Left ventricle myocardium inferior (tissue), 1 donor: ENCODE measurements at places on chromosomes 16 and 17. TPM values are rescaled to one million over a fixed set of nuclear protein-coding genes. Genes with fewer than 3 reads are reported as not detected.

DNA sequence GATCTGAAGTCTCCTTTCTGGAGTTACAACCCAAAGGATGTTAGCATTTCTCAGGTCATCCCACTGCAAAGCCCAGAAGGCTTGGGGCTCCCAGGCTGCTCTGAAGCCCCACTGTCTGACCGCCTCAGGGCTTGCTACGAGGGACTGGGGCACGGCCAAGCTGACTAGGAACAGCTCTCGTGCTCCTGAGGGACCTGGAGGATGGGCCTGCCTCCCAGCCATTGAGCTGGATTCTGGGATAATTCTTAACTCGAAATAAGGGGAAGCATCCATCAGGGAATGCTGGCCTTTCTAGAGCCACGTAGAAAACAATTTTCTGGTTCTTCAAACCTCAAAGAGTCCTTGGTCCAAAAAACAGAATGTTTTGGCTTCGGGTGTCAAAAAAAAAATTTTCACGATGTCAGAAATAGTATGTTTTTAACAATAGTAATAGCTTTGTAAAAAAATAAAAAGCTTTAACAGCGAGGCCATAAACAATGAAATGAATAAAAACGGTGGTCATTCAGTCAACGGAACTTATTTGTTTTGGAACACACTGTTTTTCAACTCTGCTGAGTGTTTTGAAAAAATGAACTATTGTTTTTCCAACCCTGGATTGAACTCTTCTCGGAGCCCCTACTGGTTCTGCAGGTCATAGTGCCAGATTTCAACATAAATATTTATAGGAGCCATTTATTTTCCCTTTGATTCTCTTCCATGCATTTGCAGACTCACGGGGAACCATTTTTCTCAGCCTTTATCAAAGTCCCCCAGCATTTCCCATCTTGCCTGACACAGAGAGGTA lies 16.4 kb upstream of the HERPUD1 start:
- no peak for DNase-seq

DNA sequence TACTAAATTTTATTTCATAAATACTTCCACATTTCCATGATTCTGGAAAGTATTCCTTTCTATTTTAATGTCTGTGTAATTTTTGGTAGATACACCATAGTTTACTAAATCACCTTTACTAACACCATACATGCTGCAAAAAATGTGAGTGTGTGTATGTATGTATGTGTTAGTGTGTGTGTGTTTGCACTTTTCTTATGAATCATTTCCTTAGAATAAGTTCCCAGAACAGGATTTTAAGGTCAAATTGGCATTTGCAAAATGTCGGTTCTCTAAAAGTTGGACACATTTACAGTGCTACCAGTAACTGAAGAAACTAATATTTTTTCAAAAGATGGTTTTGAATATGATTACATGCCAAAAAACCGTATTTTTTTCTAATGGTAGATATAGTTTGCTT lies 137.1 kb downstream of the CYB561 start:
- no peak for DNase-seq

DNA sequence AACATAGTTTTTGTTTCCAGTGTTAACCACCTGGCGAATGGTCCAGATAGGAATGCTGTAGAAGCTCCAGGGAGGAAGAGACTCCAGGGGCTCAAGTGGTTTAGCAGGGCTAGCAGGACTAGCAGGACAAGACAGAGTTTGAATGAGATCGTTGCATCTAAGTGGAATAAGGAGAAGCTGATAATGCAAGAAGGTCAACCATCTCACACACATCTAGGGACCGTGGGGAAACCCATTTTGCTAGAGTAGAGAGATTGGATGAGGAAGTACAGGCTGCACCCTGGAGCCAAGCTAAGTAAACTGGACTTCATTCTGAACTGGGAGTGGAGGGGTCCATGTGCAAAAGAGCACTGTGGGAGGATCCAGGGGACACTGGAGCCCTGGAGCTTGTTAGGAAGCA lies 86.1 kb upstream of the HSBP1 start:
- no peak for DNase-seq

The MYH2 gene
- 0.33 TPM for total RNA-seq

The IRF8 gene
- 2.7 TPM for total RNA-seq

DNA sequence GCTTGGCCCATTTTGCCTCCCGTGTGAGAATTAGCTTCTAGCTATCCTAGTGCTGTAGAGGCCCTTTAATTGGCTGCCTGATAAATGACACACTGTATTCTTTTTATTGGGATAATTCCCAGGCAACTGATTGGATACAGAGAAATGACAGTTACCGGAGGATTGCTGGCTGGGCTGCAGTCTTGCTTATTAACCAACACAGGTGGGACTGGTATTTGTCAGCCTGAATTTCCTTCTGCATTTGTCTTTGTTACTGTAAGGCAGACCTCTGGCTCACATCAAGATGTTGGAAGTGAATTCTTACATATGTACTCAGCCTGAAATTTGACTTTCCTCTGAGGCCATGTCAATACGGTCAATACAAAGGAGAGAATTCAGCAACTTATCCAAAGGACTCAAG lies 650.8 kb upstream of the SOX9 start:
- DNase-seq = no peak
